Hematopoietic multipotent progenitor cell treated with erythropoietin and hydrocortisone succinate and interleukin-3 and kit ligand, for 17 days (in vitro differentiated cells): ENCODE measurements at places on chromosomes 3 and 15.

GRCh38 chr3:38154033-38154494, 11.3 kb upstream of the OXSR1 start:
- DNase-seq: no peak

GRCh38 chr3:105362021-105362665, 4.6 kb upstream of the ALCAM start:
- DNase-seq: no peak

- DNase-seq: no peak
These were observed 740 bp downstream of the MAGI1 start for GRCh38 chr3:66037986-66038369.

DNA sequence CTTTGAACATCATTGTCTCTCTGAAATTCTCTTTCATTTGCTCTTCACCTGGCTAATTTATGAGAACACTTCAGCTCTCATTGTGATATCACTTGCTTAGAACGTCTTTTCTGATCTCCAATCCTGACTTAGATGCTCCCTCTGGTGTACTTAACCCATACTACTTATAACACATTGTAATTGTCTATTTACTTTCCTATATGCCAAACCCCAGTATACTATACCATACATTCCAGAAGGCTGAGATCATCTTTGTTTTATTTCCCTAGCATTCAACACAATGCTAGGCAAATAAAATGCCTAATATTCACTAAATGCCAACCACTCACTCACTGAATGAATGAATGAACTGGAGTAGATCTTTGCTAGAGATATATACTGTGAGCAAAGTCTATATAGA, 27.0 kb upstream of the PEX5L start:
- no peak for DNase-seq

GRCh38 chr3:71723452-71724170, 1.6 kb downstream of the EIF4E3 start:
- no peak for DNase-seq

GRCh38 chr15:26096581-26096980, 233.5 kb upstream of the ATP10A start:
- DNase-seq: no peak

DNA sequence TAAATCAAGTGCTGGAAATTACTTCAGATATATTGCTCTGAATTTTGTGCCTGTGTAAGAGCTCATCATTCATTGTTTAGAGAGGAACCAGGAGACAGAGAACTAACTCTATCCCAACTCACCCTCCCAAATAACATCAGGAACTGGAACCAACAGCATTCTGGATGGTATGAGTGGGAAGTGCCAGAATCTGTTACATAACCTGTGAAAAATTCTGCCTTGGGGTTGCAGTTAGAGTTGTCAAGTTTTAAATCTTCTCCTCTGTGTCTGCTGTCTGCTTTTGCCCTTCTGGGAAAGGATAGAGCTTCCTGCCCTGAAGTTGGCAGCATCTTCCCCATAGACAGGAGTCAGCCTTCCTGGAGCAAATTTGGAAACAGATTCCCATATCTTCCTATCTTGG, 41.2 kb downstream of the TIMP4 start:
- no peak for DNase-seq

DNA sequence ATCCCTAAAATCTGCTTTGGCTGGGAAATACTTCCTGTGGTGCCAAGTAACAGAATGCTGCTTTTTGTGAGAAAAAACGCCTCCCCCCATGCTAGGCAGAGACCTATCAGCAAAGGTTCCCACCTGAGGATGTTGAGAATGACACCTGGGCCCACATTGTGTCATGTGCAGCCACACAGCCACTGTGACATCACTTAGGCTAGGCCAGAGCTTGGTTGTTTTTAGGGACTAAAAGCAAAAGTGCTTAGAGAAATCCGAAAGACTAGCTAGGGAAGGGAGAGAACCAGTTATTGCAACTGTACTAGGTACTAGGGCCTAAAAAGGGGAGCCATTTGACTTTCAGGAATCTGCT, 6.2 kb downstream of the ZDHHC3 start:
- DNase-seq: no peak

DNA sequence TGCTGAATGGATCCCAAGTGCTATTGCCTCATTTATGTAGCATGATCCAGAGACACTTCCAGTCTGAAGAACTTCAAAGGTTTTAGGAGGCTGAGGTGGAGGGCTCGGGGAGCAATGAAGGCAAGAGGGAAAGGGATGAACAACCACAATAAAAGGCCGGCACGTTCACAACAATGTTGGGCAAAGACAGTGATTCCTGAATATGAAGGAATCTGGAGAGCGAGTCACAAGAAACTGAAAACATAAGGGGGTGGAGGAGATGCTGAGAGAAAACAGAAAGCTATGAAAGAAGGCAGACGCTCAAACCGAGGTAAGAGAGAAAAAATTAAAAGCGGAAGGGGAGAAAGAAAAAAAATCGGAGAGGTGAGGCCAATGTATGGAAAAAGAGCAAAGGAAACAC, 120.1 kb downstream of the GREM1 start:
- no peak for DNase-seq

DNA sequence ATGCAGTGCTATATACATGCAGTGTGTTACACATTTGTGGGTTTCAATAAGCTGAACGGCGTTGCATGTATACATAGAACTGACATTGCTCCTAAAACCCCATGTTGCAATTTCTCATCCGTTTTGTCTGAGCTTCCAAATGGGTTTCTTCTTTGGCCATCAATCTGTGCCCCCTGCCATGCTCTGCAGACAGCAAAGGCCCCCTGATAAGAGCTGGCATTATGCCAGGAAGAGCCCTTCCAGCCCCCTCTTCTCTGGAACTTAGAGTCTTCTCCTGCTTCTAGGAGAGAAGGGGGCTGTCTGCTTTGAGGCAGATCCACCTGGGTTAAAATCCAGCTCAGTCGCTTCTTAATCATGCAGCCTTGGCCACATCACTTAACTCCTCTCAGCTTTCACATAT, 254.0 kb downstream of the SLCO3A1 start:
- DNase-seq: no peak

- no peak for DNase-seq
These were observed 46.1 kb downstream of the SOX2 start for GRCh38 chr3:181757694-181758306.
